ENCODE measurements at places on chromosomes 16 and 17.

DNA sequence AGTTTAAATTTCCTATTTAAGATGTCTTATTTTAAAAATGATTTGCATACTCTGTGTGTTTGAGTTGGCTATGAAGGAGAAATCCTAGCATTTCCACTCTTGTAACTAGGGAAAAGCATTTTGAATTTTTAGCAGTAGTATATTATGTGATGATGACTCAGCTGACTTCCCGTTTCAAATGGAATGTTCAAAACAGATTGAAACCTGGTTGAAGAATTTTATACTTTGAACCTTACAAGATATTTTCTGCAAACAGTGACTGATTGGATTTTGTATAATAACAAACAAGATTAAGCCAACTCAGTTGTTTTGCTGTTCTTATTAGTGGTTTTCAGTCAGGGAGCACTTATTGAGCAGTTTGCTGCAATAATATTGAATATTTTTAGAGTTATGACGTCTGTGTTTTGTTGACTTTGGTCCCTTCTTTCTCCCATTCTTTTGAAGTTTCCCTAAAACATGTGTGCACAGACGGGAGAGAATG lies 8.0 kb downstream of the TNRC6A start:
- no peak for DNase-seq

DNA sequence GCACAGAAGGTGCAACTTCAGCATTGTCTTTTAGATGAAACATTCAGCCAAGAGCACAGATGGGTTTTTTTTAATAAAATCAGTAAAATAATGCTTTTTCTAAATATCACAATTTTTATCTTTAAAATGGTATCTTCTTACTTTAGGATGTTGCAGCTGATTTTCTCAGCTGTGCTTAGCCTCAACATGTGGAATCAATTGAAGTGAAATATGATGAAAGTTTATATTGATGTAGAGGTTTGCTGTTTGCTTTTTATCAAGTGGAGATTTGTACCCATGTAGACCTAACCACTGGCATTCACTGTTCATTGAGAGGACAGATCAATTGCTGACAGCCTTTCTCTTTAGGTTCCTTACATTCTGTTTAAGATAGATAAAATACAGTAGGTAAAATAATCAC lies 107.8 kb downstream of the CYB561 start:
- no peak for DNase-seq

GRCh38 chr16:89742948-89743347 lies 21.6 kb downstream of the ZNF276 start:
- no peak for DNase-seq

- DNase-seq: no peak
Observed at GRCh38 chr17:59542960-59543635, 22.3 kb upstream of the DHX40 start.

DNA sequence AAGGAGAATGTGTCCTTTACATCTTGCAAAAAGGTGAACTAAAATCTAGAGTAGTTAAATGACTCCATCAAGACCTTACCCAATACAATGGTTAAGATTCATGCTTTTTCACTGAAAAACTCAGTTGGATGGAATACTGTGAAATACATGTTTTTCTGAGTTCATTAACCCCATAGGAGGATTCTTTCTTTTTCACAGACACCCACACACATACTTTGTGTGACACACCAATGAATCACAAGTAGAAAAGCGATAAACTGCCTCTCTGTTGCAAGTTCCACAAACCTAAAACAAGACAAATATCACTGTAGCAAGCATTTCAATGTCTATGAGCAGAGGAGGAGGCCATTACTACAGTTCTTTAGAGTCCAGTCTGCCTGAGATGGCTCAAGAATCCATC lies 258.8 kb upstream of the CDH5 start:
- DNase-seq: no peak

DNA sequence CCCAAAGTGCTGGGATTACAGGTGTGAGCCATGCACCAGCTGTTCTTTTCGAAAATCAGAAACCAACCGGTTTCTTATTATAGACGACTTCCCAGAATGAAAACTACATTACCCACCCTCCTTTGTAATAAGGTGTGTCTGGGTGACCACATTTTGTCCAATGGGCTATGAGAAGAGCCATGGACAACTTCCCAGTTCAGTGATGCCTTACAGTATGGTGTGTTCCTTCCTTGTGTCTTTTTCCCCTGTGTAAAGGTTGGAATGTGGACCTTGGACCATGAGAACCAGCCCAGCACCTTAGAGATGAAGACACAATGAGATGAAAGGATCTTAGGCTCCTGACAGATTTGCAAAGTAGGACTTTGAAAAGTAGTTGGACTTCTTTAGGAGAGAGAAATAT lies 85.0 kb upstream of the ATF7IP2 start:
- DNase-seq: no peak

DNA sequence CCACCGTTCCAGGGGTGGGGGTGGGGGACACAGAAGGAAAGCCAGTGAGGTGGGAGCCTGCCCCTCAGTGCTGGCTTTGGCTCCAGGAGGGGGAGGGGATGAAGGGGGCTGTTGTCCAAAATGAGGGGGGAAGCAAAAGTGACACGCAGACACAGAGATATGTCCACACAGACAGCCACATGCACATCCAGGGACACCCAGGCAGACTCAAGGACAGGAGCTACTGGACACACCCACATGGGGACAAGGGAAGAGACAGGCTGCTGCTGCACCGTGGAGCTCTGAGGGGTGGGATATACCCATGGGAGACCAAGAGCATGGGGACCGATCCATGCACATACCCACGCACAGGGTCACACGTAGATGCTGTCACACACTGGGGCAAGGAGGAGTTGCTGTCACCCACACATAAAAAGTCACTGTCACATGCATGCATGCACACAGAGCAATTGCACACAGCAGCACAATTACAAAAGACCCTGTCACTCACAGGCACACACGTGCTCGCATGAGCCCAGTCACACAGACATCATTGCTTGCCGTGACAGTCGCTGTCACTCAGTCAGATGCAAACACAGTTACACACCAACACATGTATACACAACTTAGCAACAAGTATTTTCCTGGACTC lies 1.3 kb downstream of the THRA start:
- no peak for DNase-seq

DNA sequence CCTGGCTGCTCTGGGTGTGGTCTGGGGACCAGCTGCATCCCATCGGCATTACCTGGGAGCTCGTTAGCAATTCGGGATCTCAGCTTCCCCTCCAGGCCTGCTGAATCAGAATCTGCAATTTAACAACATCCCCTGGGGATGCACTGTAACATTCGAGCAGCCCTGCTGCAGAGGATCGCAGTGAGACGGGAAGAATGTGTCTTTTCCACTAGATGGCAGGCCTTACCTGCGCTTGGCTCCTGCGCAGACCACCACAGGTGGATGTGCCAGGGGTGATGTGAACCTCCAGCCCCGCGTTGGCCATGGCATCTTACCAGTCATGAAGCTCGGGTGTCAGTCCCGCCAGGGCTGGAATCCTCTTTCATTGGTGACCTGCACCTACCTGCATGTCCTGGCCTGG lies 209.9 kb downstream of the PRKCB start:
- no peak for DNase-seq

Data from stimulated activated CD4-positive, alpha-beta T cell treated with anti-CD3 and anti-CD28 coated beads, Interleukin-12 subunit alpha, Interleukin-12 subunit beta, amount 100 ng/mL, for 48 hours (primary cell).